ENCODE measurements at places on chromosomes 2 and 18.

- DNase-seq, result no peak
These were observed 28.8 kb downstream of the PSD4 start for GRCh38 chr2:113202305-113203216.

- no peak for DNase-seq
These were observed 43.3 kb downstream of the KCNH7 start for GRCh38 chr2:162795312-162795711.

DNA sequence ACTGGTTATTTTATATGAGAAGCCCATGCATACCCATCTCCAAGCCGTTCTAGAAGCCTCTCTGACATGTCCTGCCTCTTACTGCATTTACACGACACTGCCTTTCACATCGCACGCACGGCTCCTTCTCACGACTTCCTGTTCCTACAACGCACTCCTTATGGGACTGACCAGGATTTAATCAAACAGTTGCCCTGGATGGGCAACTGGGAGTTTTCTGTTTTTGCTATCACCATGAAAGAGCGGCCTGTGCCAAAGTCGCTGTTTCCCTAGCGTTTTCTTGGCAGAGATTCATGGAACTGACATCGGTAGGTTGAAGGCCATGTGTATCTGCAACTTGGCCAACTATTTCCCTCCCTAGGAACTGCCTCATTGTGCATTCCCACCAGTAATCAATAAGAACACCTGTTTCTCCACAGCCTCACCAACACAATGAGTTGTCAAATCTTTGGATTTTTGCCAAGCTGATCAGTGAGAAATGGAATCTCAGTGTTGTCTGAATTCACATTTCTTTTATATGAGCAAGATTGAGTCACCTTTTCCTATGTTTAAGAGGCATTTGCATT lies 97.2 kb upstream of the OTOS start:
- DNase-seq, result no peak

DNA sequence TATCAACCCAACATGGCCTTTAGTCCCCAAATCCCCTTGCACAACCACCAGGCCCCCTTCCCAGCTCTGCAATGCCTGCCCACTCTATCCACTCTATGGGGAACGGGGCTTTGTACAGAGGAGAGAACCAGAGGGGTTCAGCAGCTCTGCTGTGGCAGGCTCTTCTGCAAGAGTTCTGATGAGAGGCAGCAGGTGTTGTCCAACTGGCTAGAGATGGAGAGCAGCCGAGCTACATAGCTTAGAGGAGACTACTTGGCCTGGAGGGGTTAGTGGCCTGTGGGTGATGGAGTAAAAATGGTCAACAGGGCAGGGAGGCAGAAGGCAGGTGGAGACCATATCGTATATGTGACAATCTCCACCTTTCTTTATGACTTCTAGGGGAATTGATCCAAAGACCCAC lies 103.0 kb downstream of the QPCT start:
- no peak for DNase-seq
